ENCODE measurements at places on chromosomes 1 and 21.

- peak; percentile 23 for DNase-seq
Measured at GRCh38 chr1:83017701-83018100, 981.2 kb downstream of the TTLL7 start.

GRCh38 chr1:108048301-108049177, 83.6 kb upstream of the VAV3 start:
- DNase-seq, result no peak

GRCh38 chr1:247862756-247863155, 5.8 kb downstream of the TRIM58 start:
- no peak for DNase-seq

- no peak for DNase-seq
Measured at GRCh38 chr1:16605213-16605525, 8.2 kb downstream of the NBPF1 start.

All from brain (organoid and tissue), 16 donors.